ELR (cell line): ENCODE measurements at places on chromosomes 3 and 15.
A peak's percentile ranks its signal among the peaks of the same experiment; 100 is the strongest.

DNA sequence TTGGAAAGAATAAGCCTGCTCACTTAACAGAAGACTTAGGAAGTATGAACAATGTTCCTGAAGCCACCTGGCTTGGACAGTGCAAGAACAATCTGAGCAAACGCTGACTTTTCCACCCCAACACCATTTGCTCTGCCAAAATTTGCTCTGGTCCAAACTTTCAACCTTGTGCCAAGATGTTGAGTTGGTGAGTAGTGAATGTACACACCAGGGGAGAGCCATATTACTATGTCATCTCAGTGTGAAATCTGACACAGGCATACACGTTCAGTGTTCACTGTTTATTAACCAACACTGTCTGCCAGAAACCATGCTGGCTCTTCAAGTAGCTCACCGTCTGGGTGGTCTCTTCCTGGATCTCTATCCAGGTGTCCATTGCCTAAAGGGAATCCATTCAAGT is 152.9 kb upstream of the LPP start:
- DNase-seq = no peak

DNA sequence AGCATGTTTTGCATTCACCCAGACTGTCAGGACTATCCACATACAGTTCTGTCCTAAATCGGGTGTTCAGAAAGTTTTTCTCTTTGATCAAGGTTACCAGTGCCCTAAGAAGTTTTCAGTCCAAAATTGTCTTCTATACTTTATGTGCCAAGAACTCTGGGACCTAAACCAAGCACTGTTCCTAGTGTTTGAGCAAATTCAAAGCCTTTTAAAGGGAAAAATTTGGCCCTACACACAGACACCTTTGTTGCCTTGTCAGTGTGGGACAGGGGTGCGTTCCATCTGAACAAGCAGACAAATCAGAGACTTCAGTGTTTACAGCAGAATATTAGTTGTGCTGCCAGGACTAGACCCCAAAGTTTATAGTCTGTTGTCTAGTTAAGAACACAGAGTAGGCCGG is 50.6 kb downstream of the DGKG start:
- no peak for DNase-seq

GRCh38 chr3:101061312-101061711 is 68.1 kb upstream of the ABI3BP start:
- DNase-seq = no peak

DNA sequence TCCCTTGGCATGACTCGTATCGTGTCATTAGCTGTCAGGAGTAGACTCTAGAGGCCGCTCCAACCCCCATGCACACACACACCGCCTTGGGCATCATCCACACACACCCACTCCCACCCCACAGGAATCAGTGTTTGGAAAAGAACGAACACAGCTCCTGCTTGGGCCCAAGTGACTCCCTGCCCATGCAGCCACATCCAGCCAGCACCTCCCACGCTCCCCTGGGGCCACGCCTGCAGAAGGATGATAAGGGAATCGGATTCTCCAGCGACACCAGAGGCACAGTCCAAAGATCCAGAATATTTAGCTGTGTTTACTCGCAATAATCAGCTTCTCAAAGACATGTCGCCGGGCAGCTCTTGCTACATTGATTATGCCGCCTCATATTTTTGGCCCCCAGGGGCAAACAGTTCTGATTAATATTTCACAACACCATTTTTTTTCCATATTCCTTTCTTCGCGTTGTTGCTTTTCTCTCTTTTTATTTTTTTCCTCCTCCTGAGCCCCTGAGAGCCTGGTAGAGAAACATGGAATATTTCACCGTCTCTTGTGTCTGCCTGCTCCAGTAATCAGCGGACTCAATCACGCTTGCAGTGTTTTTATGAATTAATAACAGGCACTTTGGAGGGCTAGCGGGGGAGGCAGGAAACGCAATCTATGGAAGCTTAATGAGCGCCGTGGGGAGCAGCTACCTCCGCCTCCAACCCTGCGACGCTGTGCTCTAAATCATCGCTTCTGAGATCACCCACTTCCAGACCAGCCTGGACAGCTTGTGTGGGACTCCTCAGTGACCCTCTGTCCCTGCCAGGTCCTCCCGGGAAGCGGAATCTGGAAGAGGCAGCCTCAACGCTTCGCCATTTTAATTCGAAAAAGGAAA is 221.4 kb downstream of the TLE3 start:
- no peak for DNase-seq

DNA sequence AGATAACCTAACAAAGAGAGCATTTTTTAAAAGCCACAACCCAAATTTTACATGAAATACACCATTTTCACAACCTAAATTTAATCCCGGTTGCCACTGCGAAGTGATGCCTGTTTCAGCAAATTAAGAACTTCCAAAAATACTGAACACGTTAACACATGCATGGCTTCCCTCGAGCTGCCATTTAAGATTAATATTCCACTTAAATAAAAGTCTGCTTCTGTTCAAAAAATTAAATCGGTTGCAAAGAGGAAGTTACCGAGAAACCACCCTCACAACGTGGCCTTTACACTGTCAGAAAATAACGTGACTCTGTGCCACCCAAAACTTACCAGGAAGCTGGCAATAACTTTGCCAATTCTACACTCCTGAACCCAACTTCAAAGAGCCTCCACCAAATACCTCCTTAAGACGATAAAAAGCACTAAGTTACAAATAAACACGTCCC is 1.2 kb downstream of the TBL1XR1 start:
- no peak for DNase-seq

DNA sequence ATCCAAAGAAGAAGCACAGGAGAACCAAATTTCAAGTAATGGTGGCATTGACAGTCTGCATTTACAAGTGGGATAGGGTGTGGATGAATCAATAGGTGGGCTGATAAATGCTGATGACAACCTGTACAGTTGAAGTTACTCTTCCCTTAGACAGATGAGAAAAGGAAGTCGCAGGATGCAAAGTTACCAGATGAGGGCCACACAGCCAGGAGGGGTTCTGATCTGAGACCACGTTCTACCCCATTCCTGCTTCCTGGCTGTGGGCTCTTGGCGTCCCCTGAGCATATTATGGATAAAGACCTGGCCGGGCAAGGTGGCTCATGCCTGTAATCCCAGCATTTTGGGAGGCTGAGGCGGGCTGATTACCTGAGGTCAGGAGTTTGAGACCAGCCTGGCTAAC is 104.6 kb downstream of the EOMES start:
- DNase-seq = no peak

DNA sequence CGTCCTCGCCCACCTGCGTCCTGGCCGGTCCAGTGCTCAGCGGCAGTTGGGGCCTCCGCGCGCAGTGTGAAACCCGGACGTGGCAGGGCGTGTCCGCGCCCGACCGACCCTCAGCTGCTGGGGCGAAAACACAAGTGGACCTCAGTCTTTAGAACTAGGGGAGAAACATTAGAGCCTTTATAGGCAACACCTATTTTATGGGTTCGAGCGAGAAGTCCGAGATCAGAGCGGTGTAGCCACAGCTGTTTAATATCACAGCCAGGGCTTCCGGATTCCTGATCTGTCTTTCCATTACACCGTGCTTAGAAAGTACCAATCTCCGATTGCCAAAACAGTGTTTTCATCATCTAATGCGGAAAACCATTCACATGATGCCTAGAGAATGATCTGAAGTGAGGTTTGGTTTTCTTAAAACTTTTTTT is 506 bp downstream of the RAD51 start:
- peak; percentile 54 for DNase-seq

- DNase-seq = no peak
Measured at GRCh38 chr3:105731686-105732085, 137.1 kb downstream of the CBLB start.

DNA sequence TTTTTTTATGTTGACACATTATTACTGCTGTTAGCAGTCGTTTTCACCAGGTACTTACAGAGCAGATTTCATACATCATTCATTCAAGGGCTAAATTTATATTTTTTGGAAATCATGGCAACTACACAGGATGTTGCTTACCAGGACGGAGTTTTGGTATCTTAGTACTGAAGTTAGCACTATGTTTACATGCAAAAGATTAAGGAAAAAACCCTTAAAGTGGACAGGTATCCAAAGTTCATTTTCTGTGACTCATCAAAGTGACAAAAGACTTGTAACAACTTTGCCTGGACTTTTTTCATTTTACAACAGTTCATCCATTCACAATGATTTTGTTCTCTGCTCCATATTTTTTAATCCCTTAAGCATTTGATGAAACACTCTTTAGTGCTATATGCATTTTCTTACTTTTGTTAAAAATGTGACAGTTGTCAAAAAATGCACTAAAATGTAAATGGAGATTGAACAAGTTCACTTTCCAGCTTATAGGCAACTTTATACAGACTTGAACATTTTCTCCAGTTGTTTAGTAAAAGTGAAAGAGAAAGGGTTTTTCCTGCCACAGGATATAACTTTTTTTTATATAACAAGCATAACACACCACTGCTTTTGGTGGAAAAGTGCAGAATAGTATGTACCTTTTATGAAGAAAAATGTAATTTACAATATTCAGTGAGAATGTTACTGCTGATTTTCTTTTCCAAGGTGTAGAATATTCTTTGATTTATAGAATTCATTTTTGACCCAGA is 104.1 kb downstream of the STT3B start:
- no peak for DNase-seq

- no peak for DNase-seq
Measured at GRCh38 chr3:170417090-170417489, 1.6 kb upstream of the CLDN11 start.

DNA sequence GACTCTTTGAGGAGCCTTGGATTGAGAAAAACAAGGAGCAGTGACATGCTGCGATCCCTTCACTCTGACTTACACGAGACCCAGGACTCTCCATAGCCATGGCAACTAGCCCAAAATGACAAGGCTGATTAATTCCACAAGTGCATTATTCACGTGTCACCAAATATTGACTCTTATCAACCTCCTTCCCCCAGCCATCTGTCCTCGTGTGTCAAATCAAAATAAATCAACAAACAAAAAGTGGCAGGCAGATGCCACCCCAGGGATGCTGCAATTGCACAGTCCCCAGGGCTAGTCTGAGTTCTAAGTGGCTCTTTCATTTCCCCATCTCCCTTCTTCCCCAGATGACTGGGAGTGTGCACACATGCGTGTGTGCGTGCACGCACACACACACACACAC is 104.9 kb downstream of the AQP9 start:
- DNase-seq = no peak

- peak; percentile 47 for DNase-seq
Measured at GRCh38 chr3:125556314-125556713, 36.3 kb upstream of the SNX4 start.
